ENCODE measurements at places on chromosomes 3 and 15.

GRCh38 chr3:194875581-194876402 is 190.1 kb downstream of the FAM43A start:
- H3K4me1 ChIP-seq, result peaks cover 6% of the 10 kb centered on the region
- no peak overlapping the region for H3K4me3 ChIP-seq
- H3K36me3 ChIP-seq, result no peaks in the 10 kb centered on the region
- no peak overlapping the region for H3K27ac ChIP-seq
- peaks cover 2% of the 10 kb centered on the region for H3K27me3 ChIP-seq
- DNase-seq, result no peak

GRCh38 chr3:188106887-188107830 is 46.8 kb upstream of the LPP start:
- no peaks in the 10 kb centered on the region for H3K36me3 ChIP-seq
- DNase-seq, result no peak
- H3K4me3 ChIP-seq, result no peak overlapping the region
- no peak overlapping the region for H3K27ac ChIP-seq
- no peaks in the 10 kb centered on the region for H3K27me3 ChIP-seq
- no peaks in the 10 kb centered on the region for H3K4me1 ChIP-seq

- H3K4me3 ChIP-seq, result peak overlapping the region; percentile 38
- H3K4me1 ChIP-seq, result peaks cover 46% of the 10 kb centered on the region
- no peak for DNase-seq
- peaks cover 1% of the 10 kb centered on the region for H3K27me3 ChIP-seq
Measured at GRCh38 chr3:179068779-179069530, 2.7 kb downstream of the ZMAT3 start.

GRCh38 chr3:62046326-62046725 is 327.0 kb downstream of the FEZF2 start:
- DNase-seq, result no peak
- no peaks in the 10 kb centered on the region for H3K36me3 ChIP-seq
- H3K27ac ChIP-seq, result no peak overlapping the region
- no peaks in the 10 kb centered on the region for H3K27me3 ChIP-seq
- no peaks in the 10 kb centered on the region for H3K4me1 ChIP-seq
- no peak overlapping the region for H3K4me3 ChIP-seq

- no peaks in the 10 kb centered on the region for H3K27me3 ChIP-seq
- H3K4me1 ChIP-seq, result no peaks in the 10 kb centered on the region
- H3K27ac ChIP-seq, result no peak overlapping the region
- no peak for DNase-seq
- H3K36me3 ChIP-seq, result no peaks in the 10 kb centered on the region
Measured at GRCh38 chr3:60989626-60990441, 261.4 kb downstream of the FHIT start.

DNA sequence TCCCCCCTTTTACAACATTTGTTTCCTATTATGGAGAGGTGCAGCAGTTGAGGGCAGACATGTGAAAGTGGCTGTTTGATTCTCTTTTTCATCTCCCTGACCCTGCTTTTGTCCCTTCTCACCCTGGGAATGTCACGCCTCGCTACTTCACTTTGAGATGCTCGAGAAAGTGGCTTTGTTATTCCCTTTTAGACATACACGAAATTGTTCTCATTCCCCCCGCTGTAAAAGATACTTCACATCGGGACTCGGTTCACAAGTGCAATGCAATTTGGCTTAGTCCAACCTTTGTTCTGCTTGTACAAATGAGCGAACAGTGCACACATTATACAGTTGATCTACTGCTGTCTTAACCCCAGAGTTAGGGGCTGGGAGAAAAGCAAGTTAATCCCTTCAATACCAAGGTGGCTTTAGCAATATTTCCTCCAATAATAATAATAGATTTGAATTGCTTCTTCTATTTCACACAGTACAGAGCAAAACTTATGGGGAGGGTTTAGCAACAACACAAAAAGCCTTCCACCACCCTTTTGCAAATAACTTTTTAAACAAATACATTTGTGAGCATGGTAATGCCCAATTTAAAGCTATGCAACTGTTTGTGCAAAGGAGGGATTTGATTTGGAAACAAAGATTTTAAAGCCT is 5.7 kb upstream of the FOXB1 start:
- H3K27ac ChIP-seq, result peak overlapping the region; percentile 52
- peaks cover 93% of the 10 kb centered on the region for H3K27me3 ChIP-seq
- no peak overlapping the region for H3K4me3 ChIP-seq
- H3K36me3 ChIP-seq, result peaks cover 14% of the 10 kb centered on the region
- peaks cover 83% of the 10 kb centered on the region for H3K4me1 ChIP-seq
- no peak for DNase-seq

- H3K36me3 ChIP-seq, result no peaks in the 10 kb centered on the region
- no peak overlapping the region for H3K4me3 ChIP-seq
- H3K27me3 ChIP-seq, result peaks cover 3% of the 10 kb centered on the region
- H3K27ac ChIP-seq, result no peak overlapping the region
Measured at GRCh38 chr3:195558602-195559001, 15.5 kb upstream of the PPP1R2 start.

Measured in activated T-helper 1 cell treated with anti-CD3 and anti-CD28 coated beads, Interleukin-12 subunit alpha, Interleukin-12 subunit beta, Interleukin-2, Interleukin-4 antibody, amounts not matched to agents 30 ng/mL and 10 ng/mL and 1 ng/mL, durations not matched to agents 14 hours and 24 hours and 36 hours (primary cell).